Posterior vena cava (tissue), 2 donors: ENCODE measurements at places on chromosomes 7 and 10. TPM values are rescaled to one million over a fixed set of nuclear protein-coding genes. Genes with fewer than 3 reads are reported as not detected.

Gene PCDH15
- 0.60 TPM for total RNA-seq

- no peak for DNase-seq
Measured at GRCh38 chr7:88432301-88432700, 125.6 kb upstream of the STEAP4 start.

DNA sequence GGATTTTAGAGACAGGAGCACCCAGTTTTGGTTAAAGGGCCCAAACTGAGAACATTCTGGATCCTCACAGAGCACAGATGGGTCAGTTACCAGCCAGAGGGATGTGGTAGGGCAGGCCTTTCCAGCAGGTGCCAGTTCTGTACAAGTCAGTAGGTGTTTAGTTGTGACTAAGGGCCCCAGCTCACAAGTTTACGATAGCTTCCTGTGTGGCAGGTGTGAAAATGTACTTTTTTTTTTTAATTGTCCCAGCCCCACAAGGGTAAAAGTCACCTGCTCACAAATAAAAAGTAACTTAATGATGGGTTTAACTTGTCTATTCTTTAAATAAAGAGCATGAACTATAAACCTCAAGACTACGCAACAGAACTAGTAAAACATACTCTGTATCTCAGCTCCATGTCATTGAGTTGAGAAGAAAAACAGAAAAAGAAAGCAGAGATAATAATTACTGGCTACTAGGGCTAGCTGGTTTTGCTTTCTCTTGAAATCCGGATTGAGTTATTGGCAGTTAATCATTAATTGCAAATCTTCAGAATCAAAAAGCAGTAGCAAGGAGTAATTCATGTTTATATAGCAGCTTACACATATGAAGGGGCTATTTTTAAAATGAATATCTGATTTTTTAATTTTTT lies 15.4 kb downstream of the NFE2L3 start:
- no peak for DNase-seq

GRCh38 chr10:8361510-8361844 lies 307.0 kb downstream of the GATA3 start:
- no peak for DNase-seq

DNA sequence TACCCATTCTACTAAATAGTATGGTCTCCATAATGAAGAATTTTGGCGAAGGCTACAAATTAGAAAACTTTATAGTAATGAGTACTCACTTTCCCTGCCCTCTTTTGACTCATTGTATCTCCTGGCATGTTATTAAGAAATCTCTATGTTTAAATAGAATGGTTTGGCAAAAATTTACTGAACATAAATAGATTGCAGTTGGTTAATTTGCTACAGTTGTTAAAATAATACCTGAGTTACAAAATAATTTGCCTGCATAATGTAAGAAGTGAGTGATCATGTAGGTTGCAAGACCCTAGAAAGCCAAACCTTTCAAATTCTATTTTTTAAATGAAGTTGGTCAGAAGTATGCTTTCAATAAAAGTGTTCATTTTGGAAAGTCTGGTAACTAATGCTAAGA lies 176.8 kb upstream of the AHR start:
- DNase-seq = no peak

DNA sequence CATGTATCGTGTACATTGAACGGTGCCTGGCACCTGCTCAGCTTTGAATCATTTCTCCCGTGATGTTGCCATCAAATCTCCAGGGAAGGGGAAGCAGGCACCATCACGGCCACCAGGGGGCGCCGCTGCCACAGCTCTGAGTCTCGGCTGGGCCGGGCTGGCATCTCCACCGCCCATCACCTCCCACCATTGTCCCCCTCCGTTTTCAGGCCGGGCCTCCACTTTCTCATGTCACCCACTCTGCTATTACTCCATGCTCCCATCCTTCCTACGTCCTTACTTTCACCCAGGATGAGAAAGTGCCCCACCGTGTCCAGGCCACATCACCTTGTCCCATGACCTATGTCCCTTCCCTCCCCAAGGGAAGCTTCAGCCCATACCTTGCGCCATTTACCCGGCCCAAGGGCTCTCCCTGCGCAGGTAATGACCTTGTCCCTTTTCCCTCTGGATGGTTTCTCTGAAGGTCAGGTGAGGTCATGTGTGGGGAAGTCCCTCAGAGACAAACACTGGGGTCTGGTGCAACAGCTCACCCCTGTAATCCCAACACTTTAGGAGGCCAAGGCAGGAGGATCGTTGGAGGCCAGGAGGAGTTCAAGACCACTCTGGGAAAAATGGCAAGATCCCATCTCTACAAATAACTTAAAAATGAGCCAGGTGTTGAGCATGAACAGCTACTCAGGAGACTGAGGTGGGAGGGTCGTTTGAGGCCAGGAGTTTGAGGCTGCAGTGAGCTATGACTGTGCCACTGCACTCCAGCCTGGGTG lies 31.8 kb upstream of the OCM2 start:
- peak; percentile 94 for DNase-seq

GRCh38 chr7:131057794-131058070 lies 269.9 kb upstream of the MKLN1 start:
- no peak for DNase-seq

GRCh38 chr10:11145495-11145855 lies 127.8 kb downstream of the CELF2 start:
- DNase-seq = no peak

DNA sequence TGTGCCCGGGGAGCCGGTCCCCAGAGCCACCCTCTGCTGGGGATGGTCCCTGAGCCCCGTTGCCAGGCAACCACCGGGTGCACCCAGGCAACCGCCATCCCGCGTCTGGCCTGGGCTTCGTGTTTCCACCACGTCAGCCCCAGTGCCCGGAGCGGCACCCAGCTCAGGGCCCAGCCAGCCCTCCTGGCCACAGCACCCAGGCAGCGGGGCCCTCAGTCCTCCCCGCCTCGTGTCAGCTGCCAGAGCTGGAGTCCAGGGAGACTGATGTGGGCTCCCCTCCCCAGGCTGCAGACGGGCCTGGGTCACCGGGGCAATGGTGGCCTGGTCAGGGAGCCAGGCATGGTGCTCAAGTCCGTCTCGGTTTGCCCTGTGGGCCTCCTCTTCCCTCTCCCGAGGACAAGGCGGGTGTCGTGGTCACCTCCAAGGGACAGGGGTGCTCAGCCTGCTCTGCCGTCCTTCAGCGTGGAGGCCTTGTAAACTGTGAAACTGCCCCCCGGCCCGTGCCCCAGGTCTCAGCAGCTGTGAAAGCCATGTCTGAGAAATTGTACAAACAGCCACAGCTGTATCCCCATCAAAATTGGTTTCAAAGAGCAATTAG lies 72.5 kb downstream of the MICALL2 start:
- no peak for DNase-seq

- peak; percentile 94 for DNase-seq
Measured at GRCh38 chr10:102133373-102134195, 744 bp downstream of the PPRC1 start.

DNA sequence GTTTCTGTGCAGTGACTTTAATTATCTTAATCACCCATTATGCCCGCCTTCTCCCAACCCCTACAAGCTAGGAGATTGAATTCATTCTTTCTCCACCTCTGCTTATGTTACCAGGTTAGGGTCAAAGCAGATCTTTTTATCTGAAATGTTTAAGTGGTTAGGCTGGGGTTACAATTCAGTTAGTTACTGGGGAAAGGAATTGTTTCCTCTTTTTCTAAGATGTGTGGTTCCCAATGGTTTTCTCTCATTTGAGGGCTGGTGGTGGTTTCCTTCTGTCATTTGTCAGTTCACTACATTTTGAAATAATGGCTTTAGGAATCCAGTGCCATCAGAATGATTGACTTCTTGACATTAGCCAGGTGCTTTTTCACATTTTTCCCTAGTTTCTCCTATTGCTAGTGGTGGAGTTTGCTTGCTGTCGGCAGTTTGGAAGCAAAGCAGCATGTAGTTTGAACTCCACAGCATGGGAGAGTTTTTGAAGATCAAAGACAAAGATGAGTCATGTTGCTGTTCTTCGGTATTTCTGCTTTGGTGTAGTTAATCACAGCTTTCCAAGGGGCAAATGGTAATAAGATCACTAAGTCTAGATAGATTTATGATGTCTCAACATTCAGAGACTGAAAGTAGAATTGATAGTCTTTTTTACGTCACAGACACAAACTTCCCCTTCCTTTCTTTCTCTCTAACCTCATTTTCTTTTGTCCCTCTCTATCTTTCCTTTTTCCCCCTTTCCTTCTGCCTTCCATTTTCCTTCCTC lies 168.2 kb downstream of the SND1 start:
- DNase-seq = no peak

GRCh38 chr7:187227-187927 lies 5.0 kb upstream of the FAM20C start:
- DNase-seq = no peak

DNA sequence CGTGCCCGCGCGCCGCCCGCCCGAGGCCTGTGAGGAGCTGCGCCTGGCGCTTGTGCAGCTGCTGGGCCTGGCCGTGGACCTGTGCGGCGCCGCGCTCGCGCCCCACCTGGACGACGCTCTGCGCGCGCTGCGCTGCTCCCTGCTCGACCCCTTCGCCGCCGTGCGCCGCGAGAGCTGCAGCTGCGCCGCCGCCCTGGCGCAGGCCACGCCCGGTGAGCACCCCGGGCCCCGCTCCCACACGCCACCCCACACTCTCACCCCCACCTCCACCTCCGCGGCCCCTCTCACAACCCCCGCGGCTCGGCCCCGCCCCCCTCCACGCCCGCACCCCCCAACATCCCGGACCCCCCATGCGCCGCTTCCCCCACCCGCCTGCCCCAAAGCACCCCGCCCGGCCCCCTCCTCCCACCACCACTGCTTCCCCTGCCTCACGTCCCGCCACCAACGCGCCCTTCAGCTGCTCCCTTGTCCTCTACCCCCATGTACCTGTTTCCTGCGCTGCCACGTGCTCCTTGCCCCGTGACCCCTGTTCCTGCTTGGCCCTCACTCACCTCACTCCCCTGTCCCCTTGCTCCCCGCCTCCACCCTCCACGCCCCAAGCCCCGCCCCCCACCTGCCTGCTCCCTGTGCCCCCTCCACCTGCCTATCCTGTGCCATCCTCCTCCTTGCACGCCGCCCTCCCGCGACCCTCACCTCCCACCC lies at the start of gene PRKAR1B:
PRKAR1B (minus strand) TSS at position 178 of the 702 bp plus-strand sequence. CDS start 15,776 bp downstream, outside the sequence.
- DNase-seq = peak; percentile 75

GRCh38 chr7:151178236-151178635 lies 8.8 kb downstream of the ASB10 start:
- peak; percentile 65 for DNase-seq
